ENCODE measurements at places on chromosomes 16 and 17.

- no peak for DNase-seq
These were observed 7.7 kb downstream of the CBX4 start for GRCh38 chr17:79831265-79832217.

DNA sequence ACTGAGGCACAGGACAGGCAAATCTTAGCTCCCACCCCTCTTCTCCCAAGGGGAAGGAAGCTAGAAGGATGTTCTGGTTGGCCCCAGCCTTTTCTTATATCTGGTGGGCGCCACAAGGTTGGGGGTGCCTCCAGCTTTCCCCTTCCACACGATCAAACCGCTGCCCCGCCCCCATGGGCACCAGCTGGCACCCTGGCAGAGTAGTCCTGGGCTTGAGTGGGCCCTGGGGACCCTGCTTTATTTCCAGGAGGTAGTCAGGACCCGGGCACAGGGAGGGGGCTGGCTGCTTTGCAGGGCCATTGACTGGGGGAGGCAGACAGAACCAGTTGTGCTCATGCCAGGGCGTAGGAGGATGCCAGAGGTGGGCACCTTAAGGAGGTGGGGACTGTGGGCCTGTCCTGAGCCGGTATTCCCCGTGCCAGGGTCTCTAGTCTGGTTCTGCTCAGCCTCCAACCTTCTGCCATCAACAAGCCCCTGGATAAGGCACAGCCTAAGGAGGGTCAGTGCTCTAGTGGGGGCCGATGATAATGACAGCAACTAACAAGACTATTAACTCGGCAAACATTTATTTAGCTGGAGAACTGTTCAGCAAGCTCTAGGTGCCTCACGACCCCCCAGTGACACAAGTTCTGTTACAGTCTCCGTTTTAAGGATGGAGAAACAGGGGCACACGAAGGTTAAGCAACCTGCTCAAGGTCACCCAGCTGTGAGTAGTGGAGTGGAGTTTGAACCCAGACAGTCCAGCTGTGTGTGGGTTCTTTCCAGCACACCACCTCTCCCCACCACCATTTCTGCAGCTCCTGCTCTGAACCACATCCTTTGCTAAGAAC lies 7.6 kb upstream of the PPP1R1B start:
- DNase-seq: no peak

- DNase-seq: no peak
These were observed 27.0 kb upstream of the MMD start for GRCh38 chr17:55448681-55449080.

DNA sequence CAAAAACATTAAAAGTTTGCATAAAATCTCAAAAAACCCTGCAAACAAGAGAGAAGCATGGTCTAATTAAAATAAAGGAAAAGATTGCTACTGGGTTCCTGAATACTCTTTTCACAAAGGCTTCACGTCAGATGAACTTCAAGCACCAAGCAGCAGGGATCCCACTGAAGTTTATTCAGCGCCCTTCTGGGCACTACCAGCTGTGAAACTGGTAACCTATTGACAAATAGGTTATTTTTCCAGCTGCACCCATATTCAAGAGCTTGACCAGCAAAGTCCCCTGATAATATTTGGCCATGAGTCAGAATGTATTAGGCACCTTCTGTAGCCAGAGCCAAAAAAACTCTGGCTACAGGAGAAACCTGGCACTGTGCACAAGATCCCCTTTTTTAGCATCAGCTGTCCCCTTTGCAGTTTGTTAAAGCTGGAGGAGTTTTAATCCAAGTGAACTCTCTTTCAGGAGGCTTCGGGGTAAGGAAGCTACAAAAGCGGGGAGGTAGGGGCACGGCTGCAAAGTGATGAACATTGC lies 60.3 kb downstream of the GRIN2A start:
- no peak for DNase-seq

GRCh38 chr17:52228823-52229222 lies 70.3 kb upstream of the CA10 start:
- no peak for DNase-seq

DNA sequence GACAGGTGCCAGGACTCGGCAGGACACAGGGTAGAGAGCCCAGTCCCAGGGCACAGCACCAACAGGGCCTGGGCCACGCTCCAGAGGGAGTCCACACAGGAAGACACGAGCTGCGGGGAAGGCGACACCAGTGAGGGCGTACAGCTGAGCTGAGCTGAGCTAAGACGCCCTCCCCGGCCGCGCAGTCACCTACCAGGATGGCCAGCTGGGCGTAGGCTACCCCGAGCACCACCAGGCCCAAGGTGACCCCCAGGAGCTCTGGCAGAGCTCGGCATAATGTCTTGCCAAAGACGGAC lies 42.6 kb downstream of the TSC2 start:
- DNase-seq: no peak

GRCh38 chr16:82083710-82084353 lies 48.8 kb downstream of the HSD17B2 start:
- DNase-seq: no peak

GRCh38 chr16:68396481-68396880 lies 51.8 kb downstream of the SMPD3 start:
- DNase-seq: peak; percentile 12

DNA sequence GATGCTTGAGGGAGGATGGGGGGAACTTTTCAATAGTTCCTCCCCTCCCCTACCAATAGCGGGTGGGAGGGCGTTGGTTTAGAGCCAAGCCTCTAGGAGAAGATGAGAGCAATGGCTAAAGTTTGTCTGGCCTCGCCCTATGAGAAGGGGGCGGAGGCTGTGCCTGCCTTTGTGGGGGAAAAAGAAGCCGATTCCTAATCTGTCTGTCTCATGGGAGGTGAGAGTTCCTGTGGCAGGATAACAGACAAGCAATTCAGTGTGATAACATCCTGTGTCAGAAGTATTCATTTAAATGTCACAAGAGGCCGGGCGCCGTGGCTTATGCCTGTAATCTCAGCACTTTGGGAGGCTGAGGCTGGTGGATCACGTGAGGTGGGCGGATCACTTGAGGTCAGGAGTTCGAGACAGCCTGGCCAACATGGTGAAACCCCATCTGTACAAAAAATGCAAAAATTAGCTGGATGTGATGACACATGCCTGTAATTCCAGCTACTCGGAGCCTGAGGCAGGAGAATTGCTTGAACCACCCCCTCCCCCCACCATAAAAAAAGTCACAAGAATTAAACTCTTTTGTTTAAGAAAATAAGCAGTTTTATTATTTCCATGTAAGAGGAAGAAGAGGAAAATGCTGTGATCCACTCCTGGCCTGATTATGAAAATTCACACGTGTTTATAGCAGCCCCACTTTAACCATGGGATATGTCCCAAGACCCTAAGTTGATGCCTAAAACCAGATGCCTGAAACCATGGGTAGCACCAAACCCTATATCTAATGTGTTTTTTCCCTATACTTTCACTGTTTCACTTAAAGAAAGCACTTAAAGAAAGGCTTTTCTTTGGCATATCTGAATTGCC lies 1.7 kb downstream of the SLFN5 start:
- peak; percentile 87 for DNase-seq

All from activated CD4-positive, alpha-beta T cell treated with anti-CD3 and anti-CD28 coated beads, Interleukin-2, amount 50 U/mL, for 24 hours (primary cell).